ENCODE measurements at places on chromosomes 1 and 21.

GRCh38 chr1:166907763-166908162 is 31.7 kb upstream of the TADA1 start:
- no peak for DNase-seq

DNA sequence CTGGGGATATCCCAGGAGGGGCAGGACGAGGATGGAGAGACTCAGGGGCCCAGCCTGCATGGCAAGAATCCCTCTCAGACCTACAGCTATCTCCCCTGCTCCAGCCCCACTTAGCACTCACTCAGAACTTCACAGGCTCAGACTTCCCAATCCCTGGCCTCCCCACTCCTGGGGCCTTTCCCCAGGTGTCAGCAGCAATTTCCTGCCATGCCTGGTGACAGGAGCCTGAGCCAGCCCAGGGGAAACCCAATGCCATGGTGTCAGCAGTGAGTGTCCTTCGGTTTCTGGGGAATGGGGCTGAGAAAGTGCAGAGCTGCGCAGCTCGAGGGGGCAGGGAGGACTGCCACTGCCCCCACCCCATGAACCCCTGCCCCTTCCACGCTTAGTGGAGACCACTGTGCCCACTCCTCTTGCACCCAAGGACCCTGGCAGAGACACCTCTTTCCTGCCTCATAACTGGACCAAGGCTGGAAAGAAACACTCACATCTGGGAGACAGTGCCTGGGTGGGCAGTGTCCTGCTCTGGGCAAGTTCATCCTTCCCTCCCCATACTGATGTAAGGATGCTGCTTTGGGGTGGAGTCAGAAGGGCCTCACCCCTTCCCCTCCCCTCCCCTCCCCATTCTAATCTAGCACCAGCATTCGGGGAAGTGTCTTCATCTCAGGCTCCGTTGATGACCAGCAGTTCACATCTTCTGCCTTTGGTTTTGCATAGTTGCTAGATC is 17.1 kb upstream of the UBL4B start:
- DNase-seq: no peak

- DNase-seq: no peak
Observed at GRCh38 chr1:21296509-21297354, 6.5 kb upstream of the ECE1 start.

DNA sequence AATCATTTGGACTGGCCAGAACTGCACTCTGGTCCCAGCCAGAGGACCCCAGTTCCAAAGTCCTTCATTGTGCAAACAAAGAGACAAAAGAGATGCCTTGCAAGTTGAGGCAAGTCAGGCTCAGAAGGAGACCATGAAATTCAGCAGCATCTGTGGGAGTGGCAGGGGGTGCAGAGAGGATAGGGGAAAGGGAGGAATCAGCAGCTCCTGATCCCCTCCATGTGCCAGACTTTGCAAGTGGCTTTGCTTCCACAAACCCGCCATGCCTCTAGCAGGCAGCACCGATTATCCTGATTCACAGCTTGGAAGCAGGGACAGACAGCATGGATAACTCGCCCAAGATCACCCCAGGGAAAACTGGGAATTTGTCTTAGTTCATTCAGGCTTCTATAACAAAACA is 2.1 kb upstream of the CAPN9 start:
- no peak for DNase-seq
